ENCODE measurements at places on chromosomes 5 and 9. TPM values are rescaled to one million over a fixed set of nuclear protein-coding genes. Genes with fewer than 3 reads are reported as not detected.

- no peak for DNase-seq
These were observed 472.9 kb downstream of the ARHGEF28 start for GRCh38 chr5:74098941-74099340.

DNA sequence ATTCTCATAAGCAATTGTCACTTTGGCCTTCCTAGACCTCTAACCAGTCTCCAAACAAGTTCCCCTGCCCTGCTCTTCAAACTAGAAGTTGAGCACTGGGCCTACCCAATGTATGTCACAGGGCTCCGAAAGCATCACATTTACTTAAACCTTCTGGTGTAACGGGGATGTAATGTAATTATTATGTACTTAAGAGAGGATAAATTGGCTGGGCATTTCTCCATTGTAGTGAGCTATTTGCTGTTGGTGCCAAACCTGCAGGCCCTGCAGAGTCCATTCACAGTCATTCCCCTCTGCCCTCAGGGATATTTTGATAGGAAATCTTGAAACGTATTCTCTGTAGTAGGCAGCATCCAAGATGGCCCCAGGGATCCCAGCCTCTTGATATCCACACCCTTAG is 64.2 kb upstream of the GNE start:
- DNase-seq: no peak

DNA sequence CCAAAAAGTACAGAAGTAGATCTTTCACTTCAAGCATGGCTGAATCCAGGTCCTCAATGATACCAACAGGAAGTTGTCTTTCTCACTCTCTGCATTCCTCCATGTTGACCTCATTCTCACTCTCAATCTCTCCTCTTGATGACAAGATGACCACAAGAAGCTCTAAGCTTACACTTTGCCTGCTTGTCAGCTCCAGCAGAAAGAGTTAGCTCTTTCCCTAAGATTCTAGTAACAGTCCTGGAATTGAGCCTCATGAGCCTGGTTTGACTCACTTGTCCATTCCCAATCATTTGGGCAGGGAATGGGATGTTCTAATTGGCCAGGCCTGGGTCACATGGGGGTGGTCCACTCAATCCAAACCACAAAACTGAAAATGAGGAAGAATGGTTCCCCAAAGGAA is 3.3 kb upstream of the CLTA start:
- no peak for DNase-seq

GRCh38 chr5:79756076-79756475 is 66.4 kb downstream of the CMYA5 start:
- DNase-seq: no peak

- no peak for DNase-seq
These were observed 101.9 kb downstream of the LNPEP start for GRCh38 chr5:97037819-97038218.

DNA sequence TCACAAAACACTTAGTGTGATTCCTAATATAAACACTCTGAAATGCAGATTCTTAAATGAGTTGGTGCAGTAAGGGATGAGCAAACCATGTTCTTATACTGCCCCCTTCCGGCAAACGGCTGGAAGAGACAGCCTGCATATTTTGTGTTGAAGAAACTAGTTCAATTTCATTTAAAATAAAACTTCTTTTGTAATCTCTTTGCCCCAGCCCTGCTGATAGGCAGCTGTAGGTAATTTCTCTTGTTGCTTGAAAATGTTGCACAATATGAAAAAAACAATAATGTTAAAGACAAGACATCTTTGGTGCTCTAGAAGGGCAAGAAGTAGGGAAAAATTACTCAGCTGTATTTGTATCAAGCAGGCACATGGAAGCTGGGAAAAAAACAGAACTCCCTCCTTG is 89.7 kb upstream of the CCNG1 start:
- peak; percentile 65 for DNase-seq

- peak; percentile 42 for DNase-seq
These were observed 610 bp downstream of the PSIP1 start for GRCh38 chr9:15509931-15510788.

DNA sequence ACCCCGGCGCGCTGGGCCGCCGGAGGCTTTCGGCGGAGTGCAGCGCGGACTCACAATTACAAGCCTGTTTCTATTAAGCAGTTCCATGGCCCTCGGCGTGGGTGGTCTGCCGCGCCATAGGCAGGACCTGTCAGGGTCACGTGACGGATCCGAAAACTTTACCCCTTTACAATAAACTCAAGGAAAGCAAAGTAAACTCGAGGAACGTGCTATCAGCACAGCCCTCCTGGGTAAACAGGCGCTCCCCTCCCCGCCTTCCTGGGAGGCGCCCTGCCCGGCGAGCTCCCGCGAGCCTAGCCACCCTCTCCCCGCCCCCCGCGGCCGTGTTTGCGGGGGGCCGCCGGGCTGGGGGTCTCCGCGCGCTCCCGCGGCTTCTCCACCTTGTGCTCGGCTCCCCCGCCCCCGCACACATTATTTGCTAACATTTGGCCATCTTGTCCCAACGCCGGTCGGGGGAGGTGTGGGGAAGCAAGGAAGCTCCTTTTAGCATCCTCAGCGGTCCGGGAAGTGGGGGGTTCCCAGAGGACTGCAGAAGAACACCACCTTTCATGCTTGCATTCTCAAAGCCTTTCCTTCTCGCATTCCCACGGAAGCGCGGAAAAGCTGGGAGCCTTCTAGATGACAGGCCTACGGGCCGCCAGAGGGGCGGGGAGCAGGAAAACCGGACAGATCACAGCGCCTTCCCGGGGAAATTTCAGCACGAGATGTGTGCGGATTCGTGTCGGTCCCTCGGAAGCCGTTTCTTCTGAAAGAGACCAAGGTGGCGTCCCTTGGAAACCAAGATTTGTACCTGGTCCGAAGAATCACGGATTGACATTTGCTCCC is at the start of gene PTCH1:
Gene PTCH1, minus strand, starts transcription at position 238 of the 825 bp plus-strand sequence.
- peak; percentile 65 for DNase-seq

GRCh38 chr9:77807281-77807683 is 159.2 kb upstream of the GNA14 start:
- DNase-seq: no peak

GRCh38 chr5:131677115-131677514 is 42.1 kb upstream of the RAPGEF6 start:
- no peak for DNase-seq

NEUROG1 gene
- polyA plus RNA-seq: not detected

TAF11L10 gene
- polyA plus RNA-seq: not detected

IRX2 gene
- 23.7 TPM for polyA plus RNA-seq

FBN2 gene
- polyA plus RNA-seq: 101 TPM

SLC46A2 gene
- 0.12 TPM for polyA plus RNA-seq

Measured in left kidney (tissue), 8 donors.